ENCODE measurements at places on chromosomes 3 and 15.

GRCh38 chr3:15300323-15301078 lies 31.9 kb downstream of the SH3BP5 start:
- no peak for DNase-seq

- DNase-seq: no peak
Measured at GRCh38 chr3:73766599-73767381, 142.0 kb upstream of the PDZRN3 start.

GRCh38 chr3:67866571-67866970 lies 212.2 kb upstream of the SUCLG2 start:
- DNase-seq: no peak

GRCh38 chr3:30770387-30770786 lies 124.1 kb downstream of the GADL1 start:
- peak; percentile 40 for DNase-seq

DNA sequence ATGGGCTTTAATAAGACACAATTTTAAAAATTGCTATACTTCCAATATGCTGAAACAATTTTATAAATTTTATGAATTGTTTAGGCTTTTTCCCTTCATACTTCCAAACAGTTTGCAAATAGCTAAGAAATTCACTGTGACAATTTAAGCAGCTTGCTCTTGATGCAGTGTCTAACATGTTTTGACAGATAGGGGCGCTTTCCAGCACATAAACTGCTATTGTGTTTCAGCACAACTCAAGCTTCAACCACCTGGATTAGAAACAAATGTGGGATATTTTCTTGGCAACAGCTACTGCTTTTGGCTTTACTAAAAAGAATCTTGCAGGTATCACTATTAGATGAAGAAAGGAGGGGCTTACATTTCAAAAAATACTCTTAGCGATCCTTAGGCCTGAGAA lies 565.8 kb upstream of the DPPA4 start:
- no peak for DNase-seq

GRCh38 chr15:60494108-60494507 lies 15.2 kb upstream of the ICE2 start:
- DNase-seq: no peak

DNA sequence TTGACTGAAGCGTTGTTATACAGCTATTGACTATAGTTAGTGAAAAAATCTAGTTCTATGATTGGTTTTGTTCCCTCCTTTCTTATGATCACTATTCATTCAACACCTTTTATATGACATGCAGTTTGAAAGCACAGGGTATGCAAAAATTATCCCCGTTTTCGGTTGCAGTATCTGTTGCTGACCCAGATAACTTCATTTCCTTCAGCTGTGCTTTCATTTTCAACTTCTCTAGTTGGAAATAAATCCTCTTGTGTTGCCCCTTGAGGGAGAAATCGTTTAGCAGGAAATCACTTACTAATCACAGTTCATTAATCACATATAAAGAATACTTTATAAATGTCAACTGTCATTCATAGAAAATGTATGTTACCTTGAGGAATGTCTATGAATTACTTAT lies 55.1 kb downstream of the MBNL1 start:
- no peak for DNase-seq

GRCh38 chr3:49346797-49347251 lies 7.0 kb upstream of the USP4 start:
- no peak for DNase-seq

- no peak for DNase-seq
Measured at GRCh38 chr3:99355465-99355864, 282.9 kb upstream of the COL8A1 start.

DNA sequence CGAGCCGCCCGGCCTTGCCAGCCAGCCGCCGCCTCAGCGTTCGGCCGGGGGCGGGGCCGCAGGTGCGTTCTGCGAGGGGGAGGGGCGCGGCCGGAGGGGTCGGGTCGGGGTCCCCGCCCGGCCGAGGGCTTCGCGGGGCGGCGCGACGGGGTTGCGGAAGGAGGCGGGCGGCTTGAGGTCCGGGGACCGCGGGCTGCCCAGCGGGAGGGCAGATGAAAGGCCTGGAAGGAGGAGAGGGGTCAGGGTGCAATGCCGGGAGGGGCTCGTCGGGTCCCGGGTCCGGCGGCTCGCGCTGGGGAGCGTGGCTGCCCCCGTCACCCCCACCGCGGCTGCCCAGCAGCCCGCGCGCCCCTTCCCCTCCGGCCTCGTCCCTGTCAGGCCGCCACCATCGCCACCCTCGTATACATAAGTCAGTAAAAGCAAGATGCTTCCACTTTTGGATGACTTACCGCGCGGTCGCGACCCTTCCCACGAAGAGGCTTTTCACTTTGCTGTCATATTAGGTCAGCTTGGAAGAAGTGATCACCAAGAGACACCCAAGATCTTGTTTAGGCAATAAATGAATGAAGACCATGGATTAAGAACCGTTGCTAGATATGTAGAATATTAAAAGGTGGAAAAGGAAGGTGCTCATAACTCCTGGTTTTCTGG lies 620 bp upstream of the ANP32A start:
- no peak for DNase-seq

DNA sequence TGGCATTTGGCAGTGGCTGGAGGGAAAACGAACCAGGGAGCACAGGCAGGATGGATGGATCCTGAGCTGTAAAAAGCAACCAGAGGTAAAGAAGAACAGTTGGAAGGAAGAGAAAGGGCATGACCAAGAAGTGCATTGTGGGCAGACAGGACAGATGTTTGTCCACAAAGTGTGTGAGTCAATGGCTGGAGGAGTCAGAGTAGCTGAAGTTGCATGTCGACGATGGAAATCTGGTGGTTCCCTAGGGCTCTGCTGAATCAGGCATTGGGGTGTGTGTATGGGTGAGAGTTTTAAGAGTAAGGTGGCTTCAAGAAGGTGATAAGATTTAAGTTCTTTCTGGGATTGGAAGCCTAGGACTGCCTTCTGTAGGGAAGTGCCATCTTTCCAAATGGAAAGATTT lies 214.0 kb upstream of the BHLHE40 start:
- no peak for DNase-seq

DNA sequence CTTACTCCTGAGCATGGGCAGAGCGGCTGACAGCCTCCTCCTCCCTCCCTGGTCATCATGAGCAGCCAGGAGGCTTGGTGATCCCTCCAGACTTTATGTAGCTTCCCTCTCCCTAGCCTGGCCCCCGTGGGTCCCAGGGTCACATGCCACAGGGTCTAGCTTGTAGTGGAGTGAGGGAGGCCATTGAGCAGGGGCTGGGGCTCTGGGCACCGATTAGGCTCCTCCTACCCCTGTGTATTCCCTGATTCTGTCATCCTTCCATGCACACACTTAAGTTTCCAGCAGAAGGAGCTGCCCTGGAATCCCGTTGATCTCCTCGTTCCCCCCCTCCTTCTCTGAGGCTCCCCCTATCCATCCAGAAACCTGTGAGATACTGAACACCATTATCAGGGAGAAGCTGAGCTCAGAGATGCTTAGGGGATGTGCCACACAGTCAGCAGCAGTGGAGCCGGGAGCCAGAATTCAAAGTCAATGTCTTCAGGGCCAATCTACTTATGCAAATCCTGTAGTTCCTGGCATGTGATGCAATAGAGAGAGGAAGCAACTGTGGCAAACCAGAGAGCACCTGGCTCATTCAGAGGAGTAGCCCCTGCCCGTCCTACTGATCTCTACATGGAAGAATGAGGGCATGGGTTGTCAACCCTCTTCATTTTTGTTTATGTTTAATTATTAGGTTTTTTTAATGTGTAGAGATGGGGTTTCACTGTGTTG lies 17.2 kb downstream of the CCDC33 start:
- no peak for DNase-seq

DNA sequence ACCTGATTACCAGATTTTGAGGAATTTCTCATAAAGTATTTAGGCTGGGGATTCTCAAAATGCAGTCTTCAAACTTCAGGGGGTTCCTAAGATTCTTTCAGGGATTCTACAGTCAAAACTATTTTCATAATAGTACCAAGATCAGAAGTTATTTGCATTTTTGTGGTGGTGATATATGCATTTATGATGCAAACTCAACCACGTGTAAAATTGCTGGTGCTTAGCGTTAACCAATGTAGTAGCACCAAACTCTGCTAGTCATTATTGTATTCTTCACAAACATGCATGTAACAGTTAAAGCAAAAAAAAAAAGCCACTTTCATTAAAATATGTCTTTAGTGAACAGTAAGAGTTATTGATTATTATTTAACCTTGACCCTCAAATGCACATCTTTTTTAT lies 274.9 kb upstream of the DNAJC19 start:
- no peak for DNase-seq

DNA sequence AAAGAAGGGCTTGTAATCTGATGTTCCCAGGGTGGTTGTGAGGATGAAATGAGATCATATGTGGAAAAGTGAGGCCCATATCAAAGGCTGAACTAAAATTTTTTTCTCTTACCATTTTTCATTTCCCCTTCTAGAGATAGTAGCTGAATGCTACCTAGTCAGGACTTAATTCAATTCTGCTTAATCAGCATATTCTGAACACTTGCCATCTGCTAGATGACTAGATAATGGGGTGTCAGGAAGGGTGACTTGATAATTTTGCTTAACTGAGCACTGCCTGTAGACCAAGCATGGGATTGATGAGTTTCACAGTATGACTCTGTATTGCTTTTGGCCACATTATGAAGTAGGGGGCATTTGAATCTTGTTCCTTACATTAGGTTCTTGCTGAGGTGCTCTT lies 136.2 kb downstream of the CHST2 start:
- no peak for DNase-seq

DNA sequence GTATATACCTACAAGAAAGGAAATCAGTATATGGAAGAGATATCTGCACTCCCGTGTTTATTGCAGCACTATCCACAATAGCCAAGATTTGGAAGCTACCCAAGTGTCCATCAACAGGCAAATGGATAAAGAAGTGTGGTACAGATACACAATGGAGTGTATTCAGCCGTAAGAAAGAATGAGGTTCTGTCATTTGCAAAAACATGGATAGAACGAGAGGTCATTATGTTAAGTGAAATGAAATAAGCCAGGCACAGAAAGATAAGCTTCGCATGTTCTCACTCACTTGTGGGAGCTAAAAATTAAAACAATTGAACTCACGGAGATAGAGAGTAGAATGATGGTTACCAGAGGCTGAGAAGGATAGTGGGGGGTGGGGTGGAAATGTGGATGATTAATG lies 53.1 kb downstream of the FAM81A start:
- no peak for DNase-seq

GRCh38 chr3:160183345-160184076 lies 41.7 kb upstream of the C3orf80 start:
- DNase-seq: no peak

All from HT-29 (cell line).